DMS 273 treated with DMSO at 0.1 percent for 48 hours (cell line): ENCODE measurements at places on chromosomes 1 and 21.

DNA sequence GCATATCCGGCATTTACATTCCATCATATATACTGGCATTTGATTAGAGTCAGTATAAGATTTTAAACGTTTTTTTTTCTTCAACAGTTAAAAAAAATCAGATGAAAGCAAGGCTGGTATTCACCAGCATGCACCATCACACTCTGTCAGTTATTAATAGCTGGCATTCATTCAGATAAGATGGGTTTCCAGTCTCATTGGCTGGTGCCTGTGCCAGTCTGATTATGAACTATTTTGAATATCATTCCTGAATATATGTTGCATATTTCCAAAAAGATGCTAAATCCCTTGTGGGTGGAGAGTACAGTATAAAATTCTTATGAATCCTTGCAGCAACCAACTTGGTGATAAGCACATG lies 211.7 kb downstream of the GPATCH2 start:
- DNase-seq = no peak

GRCh38 chr1:206455666-206456344 lies 14.5 kb upstream of the IKBKE start:
- DNase-seq = no peak

- no peak for DNase-seq
These were observed 45.9 kb downstream of the ARHGEF10L start for GRCh38 chr1:17585266-17585987.

- no peak for DNase-seq
These were observed 21.0 kb upstream of the SCAF4 start for GRCh38 chr21:31752967-31753366.
